ENCODE measurements at places on chromosomes 6 and 20.

DNA sequence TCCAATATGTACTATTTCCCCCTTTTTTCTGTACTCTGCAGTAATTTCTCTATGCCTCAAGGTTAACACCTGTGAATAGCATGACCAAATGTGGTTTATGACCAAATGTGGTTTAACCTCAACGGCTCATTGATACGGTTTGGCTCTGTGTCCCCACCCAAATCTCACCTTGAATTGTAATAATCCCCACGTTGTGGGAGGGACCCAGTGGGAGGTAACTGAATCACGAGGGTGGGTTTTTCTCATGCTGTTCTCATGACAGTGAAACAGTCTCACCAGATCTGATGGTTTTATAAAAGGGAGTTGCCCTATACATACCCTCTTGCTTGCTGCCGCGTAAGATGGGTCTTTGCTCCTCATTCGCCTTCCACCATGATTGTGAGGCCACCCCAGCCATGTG, 18.7 kb downstream of the DEK start:
- no peak for DNase-seq

- no peak for DNase-seq
These were observed 198.7 kb downstream of the GMPR start for GRCh38 chr6:16437095-16437494.

DNA sequence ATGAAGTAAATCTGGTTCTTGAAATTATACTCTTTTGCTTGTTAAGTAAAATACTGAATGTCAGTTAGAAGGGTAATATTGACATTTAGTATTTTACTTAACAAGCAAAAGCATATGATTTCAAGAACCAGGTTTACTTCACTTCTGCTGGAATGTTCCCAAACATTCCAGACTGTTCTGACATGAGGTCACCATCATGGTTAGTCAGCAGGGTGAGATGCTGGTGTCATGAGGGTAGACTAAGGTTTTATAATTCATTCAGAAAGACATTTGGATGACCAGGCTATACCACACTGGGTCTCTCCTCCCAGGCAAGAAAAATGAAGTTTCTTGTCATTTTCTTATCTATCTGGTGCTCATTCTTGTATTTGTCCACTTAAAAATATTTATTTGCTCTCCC, 414.4 kb upstream of the MMS22L start:
- peak; percentile 76 for DNase-seq

GRCh38 chr20:61252601-61253263, 671 bp downstream of the CDH4 start:
- DNase-seq: no peak

DNA sequence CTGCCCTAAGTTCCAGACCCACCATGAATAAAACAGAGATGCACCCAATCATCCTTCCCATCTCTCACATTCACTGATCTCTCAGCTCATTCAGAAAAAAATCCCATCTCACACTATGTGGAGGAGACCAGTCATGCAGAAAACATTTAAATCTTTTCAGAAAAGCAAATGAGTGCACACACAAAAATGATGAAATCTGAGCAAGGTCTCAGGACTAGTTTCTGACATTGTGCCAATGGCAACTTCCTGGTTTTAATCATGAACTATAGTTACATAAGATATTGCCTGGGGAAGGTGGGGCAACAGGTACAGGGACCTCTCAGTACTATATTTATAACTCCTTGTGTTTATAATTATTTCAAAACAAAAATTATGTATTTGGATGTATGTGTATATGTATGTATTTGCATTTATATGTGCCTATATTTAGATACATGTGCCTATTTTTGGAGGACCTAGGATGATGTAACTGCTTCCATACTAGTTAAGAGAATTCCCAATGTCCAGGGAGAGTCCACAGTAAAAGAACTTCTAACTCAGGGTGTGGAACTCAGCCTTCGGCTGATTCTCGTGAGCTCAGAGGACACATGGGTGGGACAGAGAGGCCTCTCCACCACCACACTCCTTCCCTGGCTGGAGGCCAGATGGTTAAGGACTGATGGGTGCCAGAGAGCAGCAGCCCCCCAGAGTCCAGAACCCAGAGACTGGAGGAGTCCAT, 71.7 kb upstream of the MAP3K4 start:
- peak; percentile 89 for DNase-seq

DNA sequence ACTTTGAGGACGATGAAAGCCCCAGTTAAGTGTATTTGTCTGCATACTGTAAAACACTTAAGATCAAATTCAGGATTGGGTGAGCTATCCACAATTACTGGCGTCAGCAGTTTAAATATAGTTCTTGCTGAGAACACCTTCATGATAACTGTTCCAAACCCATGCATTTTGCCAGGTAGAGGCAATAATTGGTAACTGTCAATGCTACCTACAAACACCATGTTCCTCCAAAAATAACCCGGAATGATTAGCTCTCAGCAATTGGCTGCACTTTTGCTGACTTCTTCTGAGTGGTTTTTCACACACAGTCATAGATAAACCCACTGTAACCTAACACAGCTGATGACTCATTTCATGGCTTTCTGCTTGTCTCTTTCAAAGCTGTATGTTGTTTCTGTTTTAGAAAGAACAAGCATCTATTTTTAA, 1358.6 kb upstream of the GJE1 start:
- DNase-seq: peak; percentile 88

DNA sequence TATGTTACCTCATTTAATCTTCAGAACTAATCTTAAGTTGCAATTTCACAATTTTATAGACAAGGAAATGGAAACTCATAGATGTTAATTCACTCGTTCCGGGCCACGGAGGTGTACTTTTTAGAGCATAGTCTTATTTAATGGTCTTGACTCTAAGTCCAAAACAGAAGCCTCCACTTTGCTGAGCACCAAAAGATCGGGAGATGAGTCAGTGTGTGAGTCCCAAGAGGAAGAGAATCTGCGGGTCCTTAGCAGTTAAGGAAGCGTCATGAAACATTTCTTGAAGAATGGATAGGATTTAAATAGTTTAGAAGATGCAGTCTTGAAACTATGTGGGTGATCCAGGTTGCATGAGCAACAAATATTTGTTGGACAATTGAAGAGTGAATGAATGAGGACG, 231.8 kb upstream of the QKI start:
- no peak for DNase-seq

- DNase-seq: peak; percentile 96
These were observed 309.3 kb downstream of the PRL start for GRCh38 chr6:21987501-21987957.

- no peak for DNase-seq
These were observed 120.8 kb downstream of the BACH2 start for GRCh38 chr6:90175627-90176538.

- DNase-seq: no peak
These were observed 40.9 kb downstream of the NCOA7 start for GRCh38 chr6:125831659-125832058.

DNA sequence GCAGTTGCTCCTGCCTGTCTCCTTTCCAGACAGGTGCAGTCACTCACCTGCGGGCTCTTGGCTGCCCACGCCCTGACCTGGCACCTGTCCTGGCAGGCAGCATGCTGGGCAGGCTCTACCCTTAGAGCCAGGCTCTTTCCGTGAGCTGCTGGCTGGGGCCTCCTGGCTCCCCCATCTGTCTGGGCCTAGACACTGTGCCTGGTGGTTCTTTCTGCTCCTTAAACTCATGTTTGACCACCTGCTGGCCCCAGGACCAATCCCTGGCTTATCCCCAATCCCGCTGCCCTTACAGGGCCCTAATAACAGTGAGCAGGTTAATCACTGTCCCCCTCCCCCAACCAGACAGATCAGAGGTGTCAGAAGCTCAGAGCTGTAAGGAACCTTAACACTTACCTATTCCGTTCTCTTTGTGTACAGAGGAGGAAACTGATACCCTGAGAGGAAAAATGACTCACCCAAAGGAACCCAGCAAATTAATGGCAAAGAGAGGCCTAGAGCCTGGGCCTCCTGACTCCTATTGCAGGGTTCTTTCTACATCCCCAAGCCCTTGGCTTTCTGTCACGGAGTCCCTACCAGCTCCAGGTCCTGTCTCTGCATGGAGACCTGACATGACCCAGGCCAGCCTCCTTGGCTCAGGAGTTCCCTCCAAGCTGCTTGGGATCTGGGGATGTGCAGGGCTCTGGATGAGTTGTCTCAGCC, 54.7 kb downstream of the RAB44 start:
- DNase-seq: no peak

DNA sequence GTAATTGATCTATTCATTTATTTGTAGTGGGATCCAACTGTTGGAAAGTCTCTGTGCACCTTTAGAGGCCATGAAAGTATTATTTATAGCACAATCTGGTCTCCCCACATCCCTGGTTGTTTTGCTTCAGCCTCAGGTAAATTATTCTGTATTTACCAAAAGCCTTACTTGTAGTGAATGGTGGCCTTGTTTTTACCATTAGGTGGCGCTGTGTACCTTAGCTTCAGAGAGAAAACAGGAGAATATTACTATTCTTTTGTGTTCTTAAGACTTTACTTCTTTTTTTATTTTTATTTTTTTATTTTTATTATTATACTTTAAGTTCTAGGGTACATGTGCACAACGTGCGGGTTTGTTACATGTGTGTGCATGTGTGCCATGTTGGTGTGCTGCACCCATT, 23.7 kb downstream of the PEX7 start:
- peak; percentile 24 for DNase-seq

GRCh38 chr6:125766641-125767040, 17.2 kb downstream of the HEY2 start:
- DNase-seq: no peak

- DNase-seq: no peak
These were observed 11.7 kb upstream of the DSN1 start for GRCh38 chr20:36785308-36785707.

DNA sequence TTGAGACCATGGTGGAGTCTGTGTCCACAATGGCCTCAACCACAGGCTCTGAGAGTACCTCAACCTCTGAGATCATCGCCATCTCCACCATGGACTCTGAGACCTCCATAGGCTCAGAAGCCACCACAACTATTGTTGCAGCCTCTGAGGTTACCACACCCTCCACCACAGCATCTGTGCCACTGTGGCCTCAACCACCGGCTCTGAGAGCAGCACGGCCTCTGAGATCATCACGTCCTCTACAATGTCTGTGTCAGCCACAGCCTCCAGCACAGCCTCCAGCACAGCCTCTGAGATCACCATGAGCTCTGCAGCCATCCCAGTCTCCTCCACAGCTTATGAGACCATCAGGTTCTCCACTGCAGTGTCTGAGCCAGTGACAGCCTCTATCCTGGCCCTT, 19.4 kb upstream of the MUC21 start:
- DNase-seq: peak; percentile 52
